ENCODE measurements at places on chromosomes 5 and 9.

- no peak for DNase-seq
Observed at GRCh38 chr5:173673295-173674101, 57.0 kb upstream of the BOD1 start.

DNA sequence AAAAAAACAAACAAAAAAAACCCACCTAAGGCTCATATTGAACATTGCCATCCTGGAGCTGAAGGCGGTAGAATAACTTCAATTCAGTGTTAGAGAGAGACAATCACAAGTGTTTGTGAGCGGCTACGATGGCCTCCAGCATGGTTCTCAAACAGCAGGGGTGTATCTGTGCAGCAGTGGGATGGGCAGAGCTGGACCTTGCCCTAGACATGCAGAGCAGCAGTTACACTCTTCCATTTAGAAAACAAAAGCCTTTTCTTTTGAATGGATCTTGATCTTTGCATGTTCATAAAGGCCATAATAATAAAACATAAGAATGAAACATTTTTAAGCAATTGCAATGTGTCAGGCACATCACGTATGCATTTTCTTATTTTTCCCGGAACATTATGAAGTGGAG is 50.3 kb downstream of the ARHGAP26 start:
- DNase-seq: no peak

DNA sequence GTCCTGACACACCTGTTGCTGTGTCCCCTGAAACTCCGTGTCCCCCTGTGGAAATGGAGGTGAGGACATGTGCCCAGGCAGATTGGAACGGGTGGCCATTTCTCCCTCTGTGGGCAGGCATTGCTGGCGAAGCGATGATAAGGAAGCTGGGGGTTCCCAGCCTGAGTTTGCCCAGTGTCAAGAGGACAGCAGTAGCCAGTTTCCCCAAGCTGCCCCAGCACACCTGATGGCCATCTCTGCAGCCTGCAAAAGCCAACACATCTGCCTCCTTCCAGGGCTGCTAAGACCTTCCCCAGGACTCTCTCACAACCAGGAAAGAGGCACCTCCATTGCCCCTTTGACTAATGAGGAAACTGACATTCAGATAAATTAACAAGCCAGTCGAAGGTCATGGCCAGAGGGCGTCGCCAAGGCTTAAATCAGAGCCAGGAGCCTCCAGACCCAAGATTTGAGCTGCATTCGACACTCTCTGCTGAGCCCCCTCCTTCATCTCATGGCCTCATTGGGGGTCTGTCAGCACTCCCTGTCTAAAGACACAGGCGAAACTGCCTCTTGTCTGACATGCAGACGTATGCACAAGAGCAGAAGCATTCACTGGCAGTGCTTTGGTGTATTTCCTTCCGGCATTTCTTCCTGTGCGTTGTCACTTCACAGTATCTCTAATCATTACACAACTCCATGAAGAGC is 10.4 kb upstream of the WNK2 start:
- no peak for DNase-seq

GRCh38 chr5:43482490-43483297 is 971 bp downstream of the TMEM267 start:
- no peak for DNase-seq

DNA sequence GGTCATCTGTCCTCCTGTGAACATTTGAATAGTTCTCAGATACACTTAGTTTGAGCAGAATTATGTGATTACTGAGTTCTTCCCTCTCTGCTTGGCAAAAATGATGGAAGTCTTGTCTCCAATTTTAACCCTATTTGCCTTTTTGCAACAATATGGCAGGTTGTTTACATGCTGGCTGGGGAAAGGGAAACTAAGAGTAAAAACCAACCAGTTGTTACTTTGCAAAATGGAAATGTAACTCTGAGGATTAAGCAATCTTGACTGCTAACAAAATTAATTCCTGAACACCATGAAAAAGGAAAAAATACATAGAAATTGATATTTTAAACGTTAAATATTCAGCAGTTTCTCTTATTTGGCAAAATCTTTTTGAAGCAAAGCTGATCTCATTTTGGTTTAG is 11.1 kb downstream of the SIT1 start:
- no peak for DNase-seq

DNA sequence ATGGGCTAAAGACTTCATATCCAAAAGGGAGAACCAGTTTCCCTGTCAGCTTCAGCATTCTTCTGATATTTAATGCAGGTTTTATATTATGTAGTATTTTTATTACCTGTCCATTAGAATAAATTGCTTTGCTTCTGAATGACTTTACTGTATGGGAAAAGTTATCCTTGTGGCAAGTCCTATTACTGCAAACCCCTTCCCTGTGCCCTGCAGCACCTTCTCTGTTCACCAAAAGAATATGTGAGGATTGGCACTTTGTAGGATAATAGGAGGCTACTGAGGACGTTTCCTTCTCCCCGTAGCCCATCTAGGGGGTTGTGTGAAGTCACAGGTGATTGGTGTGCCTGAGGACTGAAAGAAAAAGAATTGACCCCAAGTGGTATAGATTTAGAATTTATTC is 296.1 kb downstream of the KDM4C start:
- DNase-seq: no peak

DNA sequence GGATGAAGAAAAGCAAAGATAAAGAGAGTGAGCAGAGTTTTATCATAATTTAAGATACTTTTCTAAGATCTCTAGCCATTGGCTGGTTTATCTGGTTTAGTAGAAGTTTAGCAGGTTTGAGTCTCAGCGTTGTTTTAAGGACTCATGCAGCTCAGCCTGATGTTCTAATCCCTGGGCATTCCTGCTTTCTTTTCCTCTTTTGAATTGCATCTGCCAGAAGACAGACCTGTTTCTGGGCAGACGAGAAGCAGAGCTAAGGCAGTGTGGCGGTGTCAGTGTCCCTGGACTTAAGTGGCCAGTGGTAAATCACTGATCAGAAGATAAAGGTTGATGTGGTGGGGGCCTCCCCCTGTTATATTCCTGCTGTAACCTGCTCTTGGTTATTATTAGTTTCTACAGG is 138.6 kb downstream of the ADCY2 start:
- DNase-seq: no peak

DNA sequence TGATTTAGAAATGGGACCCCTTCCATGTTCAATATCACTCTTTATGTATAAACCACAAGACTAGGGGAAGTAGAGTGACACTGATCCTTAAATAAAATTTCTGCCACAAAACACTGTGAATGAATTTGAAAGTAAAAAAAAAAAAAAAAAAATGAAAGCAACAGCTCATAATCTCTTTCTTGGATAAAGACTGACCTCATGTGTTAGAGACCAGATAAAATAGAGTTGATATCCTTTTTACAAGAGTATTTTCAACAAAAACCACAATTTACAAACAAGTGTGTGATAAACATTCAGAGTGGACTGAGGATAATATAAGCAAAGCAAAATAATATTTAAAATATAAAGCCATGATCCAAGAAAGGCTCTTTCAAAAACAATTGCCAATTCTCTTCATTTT is 180.2 kb downstream of the FBXL17 start:
- DNase-seq: no peak

GRCh38 chr9:89522959-89523285 is 25.0 kb upstream of the SEMA4D start:
- no peak for DNase-seq

DNA sequence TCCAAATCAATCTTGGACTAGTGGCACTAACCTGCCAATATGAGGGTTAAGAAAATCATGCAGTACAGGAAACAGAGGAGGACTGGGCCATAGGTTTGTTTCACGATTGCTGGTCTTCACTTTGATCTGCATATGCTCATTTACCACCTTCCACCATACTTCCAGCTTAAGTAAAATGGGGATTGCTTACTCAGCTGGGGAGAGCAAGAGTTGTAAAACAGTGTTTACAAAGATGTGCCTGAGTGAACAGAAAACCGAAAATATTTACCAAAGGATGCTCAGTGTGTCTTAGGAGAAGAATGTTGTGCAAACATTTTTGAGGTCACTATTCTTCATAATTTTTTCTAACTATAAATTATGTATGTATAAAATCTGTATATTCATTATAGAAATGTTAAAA is 65.1 kb upstream of the DNAH5 start:
- no peak for DNase-seq

- DNase-seq: no peak
Observed at GRCh38 chr5:11563822-11564221, 340.4 kb downstream of the CTNND2 start.

GRCh38 chr5:77751328-77752023 is 24.7 kb downstream of the TBCA start:
- DNase-seq: no peak

GRCh38 chr5:175059687-175060211 is 335.4 kb downstream of the MSX2 start:
- no peak for DNase-seq

- DNase-seq: no peak
Observed at GRCh38 chr9:33850267-33850629, 33.3 kb downstream of the UBE2R2 start.

DNA sequence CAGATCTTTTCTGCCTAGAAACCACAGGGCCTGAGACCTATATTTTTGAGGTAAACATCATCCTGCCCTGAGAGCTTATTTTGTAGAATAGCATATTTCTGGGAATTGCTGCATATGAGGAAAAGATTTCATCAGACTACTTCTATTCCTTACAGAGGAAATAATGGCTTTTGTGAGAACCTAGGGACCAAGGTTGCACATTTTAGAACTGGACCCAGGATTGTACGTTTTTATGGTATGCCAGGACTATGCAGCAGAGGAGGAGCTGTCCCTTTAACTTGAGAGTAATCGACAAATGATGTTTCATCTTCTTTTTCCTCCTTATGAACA is 2.2 kb upstream of the ALDH1A1 start:
- DNase-seq: no peak

DNA sequence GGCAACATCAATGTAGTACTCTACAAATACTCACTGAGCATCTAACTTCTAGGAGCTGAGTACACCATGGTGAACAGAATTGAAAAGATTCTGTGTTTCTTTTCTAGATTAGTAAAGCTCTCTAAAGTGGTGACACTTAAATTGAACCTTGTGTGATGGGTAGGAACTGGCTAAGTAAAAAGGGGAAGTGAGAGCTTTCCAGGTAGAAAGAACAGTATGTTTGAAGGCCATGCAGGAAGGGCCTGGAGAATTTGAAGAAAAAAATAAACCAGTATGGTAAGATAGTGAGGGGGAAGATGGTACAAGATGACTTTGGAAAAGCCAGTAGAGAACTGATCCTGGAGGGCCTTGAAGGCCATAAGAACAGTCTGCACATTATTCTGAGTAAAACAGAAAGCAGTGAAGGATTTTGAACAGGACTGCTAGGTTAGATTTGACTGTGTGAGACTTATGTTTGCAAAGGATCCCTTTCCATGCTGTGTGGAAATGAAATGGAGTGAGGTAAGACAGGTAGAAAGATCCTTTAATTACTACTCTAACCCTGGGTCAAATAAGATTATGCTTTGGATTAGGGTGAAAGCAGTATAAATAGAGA is 46.7 kb upstream of the UBQLN1 start:
- DNase-seq: no peak

DNA sequence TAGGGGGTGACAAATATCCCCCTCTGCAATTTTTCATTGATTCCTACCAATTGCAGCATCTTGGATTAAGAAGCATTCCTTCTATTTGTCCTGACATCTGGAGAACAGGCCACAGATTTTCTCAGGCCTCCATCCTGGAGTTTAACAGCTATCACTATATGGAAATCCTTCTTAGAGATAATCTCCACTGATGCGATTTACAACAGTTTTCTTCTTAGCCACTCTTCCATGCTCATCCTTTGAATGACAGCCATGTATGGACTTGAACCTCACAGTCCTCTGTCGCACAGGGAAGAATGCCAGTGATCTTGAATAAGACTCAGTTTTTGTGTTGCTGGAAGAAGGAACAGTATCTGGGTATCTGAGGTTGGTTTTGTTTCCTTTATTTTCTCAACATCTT is 73.2 kb downstream of the PGM5 start:
- no peak for DNase-seq

GRCh38 chr5:58411372-58411771 is 48.5 kb downstream of the PLK2 start:
- no peak for DNase-seq

DNA sequence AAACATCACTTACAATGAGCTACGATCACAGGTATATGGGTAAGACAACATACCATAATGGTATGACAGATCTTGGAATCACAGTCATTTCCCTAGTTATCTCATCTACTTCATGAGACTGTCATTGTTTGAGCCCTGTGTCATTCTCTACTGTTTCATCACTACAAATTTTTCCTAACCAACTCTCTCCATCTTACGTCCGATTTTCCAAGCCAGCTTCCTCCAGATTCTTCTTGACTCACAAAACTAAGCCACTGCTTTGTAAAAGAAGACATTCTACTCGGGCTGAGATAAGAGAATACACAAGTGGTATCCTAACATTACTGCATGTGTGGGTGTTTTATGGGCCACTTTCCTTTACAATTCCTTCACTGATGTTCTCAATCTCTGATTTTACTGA is 49.6 kb downstream of the SERINC5 start:
- DNase-seq: no peak
